ENCODE measurements at places on chromosomes 4 and X. TPM values are rescaled to one million over a fixed set of nuclear protein-coding genes. Genes with fewer than 3 reads are reported as not detected.

Gene S100G
- 18.2 TPM for polyA plus RNA-seq

- DNase-seq, result peak; percentile 92
- H3K27me3 ChIP-seq, result no peaks in the 10 kb centered on the region
- peaks cover 7% of the 10 kb centered on the region for H3K4me1 ChIP-seq
- no peaks in the 10 kb centered on the region for H3K36me3 ChIP-seq
- H3K4me3 ChIP-seq, result peak within 1 kb of the TSS; percentile 90
Measured at GRCh38 chr4:169611991-169612870, at the start of gene NEK1. Gene NEK1, minus strand, starts transcription at chr4:169612583. Its CDS starts 9,953 bp downstream, at chr4:169602630.

GRCh38 chrX:104564921-104565703 lies 887 bp upstream of the IL1RAPL2 start:
- H3K4me3 ChIP-seq, result no peak overlapping the region
- H3K36me3 ChIP-seq, result no peaks in the 10 kb centered on the region
- no peak for DNase-seq
- H3K27me3 ChIP-seq, result peaks cover 55% of the 10 kb centered on the region

GRCh38 chrX:108456971-108457477 lies 17.4 kb downstream of the COL4A5 start:
- no peaks in the 10 kb centered on the region for H3K4me1 ChIP-seq
- DNase-seq, result no peak
- H3K4me3 ChIP-seq, result no peak overlapping the region
- H3K27me3 ChIP-seq, result no peaks in the 10 kb centered on the region

DNA sequence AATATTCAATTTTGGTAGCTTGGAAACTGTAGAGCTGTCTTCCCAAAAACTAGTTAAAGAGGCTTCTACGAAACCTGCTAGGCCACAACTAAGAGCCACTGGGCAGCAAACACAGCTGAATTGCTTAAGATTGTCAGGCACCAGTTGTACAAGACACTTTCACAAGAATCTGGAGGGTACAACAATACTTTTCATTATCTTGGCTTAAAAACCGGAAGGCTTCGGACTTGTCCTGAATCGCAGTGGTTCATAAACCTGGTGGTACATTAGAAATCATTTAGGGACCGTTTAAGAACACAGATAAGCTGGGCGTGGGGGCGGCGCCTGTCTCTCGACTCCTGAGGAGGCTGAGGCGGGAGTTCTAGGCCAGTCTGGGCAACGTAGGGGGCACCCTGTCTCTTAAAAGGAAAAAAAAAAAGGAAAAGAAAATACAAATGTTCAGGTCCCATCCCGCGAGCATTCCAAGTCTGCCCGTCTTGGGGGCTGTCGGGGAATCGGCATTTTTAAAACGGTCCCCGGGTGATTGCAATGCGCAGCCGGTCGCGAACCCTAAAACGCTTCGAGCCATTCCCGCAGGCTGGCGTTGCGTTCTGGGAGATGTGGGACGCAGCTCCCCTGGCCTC lies 763 bp downstream of the PYURF start:
- peak overlapping the region; percentile 82 for H3K4me3 ChIP-seq
- peaks cover 8% of the 10 kb centered on the region for H3K36me3 ChIP-seq
- H3K27me3 ChIP-seq, result no peaks in the 10 kb centered on the region

Gene ARHGAP10
- 11.0 TPM for polyA plus RNA-seq

DNA sequence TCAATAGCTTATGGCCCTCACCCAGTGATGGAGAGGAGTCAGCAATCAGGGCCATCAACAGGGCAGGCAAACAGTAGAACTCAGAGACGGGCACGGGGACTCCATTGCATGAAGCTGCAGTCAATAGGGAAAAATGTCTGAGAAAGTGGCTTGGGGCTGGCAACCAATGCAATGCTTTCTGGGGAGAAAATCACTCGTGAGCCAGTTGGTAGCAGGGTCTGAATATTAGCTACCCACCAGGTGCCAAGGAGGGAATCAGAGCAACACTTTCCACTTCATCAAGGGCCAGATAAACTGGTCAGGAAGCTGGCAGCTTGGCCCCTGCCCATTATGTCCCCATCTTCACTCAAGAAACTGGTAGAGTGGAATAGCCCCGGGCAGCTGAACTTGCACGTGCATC lies 80.7 kb downstream of the STARD8 start:
- no peak overlapping the region for H3K27ac ChIP-seq
- H3K4me1 ChIP-seq, result no peaks in the 10 kb centered on the region
- no peaks in the 10 kb centered on the region for H3K36me3 ChIP-seq
- DNase-seq, result no peak
- H3K4me3 ChIP-seq, result no peak overlapping the region
- no peaks in the 10 kb centered on the region for H3K27me3 ChIP-seq

DNA sequence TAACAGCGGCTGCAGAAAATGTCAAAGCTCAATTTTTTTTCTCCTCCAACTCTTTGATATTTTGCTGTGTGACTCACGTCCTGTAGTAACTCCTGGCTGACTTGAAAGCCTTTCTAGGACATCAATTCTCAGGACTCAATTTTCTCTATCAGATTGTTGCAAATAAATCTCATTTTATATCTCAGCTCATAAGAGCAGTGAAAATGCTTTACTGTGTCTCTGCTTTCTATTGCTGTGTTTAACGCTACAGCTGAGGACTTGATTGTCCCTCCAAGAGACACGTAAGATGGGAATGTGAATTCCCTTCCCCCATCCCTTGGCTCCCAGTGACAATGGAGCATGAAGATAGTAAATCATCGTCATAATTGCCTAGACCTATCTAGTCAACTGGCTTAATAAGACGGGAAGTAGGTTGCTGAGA lies 20.5 kb upstream of the CBR4 start:
- H3K4me3 ChIP-seq, result no peak overlapping the region
- no peak overlapping the region for H3K27ac ChIP-seq
- DNase-seq, result no peak
- H3K27me3 ChIP-seq, result no peaks in the 10 kb centered on the region

DNA sequence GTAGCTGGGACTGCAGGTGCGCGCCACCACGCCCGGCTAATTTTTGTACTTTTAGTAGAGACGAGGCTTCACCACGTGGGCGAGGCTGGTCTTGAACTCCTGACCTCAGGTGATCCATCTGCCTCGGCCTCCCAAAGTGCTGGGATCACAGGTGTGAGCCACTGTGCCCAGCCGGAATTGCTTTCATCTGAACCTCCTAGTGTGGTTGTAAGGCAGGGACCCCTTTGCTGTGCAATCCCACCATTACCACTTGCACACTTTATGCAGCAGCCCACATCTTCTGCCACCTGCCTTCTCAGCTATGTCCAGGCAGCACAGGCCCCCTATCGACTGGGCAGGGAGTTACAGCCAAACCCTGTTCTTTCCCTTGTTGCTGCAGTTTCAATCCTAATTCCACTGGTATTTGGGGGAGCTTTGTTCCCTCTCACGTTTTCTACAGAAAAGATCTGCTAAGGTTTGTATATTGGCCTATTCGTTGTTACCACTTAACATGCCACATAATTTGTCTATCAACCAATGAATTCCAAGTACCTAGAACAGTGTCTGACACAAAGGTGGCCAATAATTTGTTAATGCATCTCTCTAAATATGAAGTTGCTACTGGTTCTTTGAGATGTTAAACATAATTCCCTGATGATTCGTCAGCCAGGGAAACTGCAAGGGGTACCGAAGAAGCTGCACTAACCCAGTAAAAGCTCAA lies 6.5 kb downstream of the RPL39 start:
- peaks cover 38% of the 10 kb centered on the region for H3K36me3 ChIP-seq
- H3K27ac ChIP-seq, result no peak overlapping the region
- no peaks in the 10 kb centered on the region for H3K27me3 ChIP-seq
- H3K4me1 ChIP-seq, result peaks cover 7% of the 10 kb centered on the region
- no peak for DNase-seq

DNA sequence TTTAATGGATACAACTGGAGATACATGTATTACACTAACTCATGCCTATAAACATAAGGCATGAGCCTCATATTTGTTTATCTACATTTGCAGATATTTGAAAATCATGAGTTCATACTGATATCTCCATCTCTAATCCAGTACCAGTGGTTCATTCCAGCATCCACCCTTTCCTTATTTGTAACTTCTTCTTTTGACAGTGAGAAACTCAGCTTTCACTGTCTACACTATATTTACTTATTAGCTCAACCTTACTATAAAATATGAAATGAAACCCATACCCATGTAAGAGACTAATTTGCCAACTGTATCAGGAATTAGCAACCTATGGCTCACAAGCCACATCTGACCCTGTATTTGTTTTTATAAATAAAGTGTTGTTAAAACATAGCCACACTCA lies 161.9 kb upstream of the GPRIN3 start:
- H3K4me1 ChIP-seq, result no peaks in the 10 kb centered on the region
- H3K27ac ChIP-seq, result no peak overlapping the region
- H3K4me3 ChIP-seq, result no peak overlapping the region
- DNase-seq, result no peak
- no peaks in the 10 kb centered on the region for H3K36me3 ChIP-seq

DNA sequence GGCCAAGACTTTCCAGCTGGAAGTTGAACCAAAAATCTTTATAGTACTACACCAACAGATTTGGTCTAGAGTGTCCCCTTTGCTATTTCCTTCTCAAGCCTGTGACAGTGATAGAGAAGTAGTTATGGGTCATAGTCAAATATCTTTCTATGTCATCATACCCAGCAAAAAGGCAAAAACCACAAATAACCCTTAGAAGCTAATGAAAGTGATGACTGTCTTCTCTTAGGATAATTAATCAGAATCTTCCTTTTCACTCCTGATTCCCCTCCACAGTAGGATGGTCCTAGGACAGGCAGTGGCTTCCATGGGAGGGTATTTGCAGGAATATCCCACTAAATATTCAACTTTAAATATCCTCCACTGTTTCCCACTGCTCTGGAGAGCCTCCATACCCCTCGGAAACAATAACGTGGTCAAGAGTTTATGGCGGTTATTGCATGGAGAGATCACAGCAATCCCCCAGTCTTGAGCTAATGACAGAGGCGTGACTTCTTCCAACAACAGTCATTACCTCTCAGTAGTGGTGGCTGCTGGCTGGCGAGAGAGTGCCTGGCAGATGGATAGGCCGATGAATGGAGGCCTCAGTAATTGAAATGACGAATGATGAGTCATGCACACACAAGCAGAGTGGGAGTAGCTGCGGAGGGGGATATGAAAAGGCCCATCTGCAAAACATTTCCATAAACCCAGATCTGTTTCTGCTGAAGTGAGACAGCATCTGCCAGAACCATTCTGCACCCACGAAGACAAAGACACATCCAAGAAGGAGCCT lies 154.9 kb downstream of the STK32B start:
- no peaks in the 10 kb centered on the region for H3K27me3 ChIP-seq
- no peak overlapping the region for H3K27ac ChIP-seq
- no peak for DNase-seq

DNA sequence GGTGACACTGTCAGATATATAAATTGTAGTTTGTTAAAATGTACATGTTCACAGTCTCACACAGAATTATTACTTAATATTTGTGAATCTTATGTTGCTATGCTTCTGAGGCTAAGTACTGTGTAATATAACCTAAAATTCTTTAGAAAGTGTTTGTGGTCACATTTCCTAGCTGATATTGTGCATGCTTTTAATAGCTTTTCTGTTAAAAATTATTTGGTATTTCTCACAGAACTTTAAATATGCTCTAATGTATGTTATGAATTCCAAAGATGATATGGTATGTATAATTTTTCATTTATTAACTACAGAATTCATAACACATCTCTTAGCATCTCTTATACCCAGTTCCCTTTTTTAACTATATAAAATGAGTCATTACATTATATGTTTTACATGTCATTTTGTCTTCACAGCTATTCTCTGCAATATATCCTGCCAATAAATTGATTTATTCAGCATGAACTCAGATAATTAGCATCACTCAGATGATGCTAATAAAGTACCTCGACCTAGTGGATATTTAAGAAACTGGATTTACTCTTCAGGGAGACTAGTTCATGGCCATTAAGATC lies 9.3 kb downstream of the PTPN13 start:
- no peak overlapping the region for H3K27ac ChIP-seq
- no peaks in the 10 kb centered on the region for H3K27me3 ChIP-seq
- H3K4me1 ChIP-seq, result no peaks in the 10 kb centered on the region
- no peak overlapping the region for H3K4me3 ChIP-seq
- DNase-seq, result no peak

Gene PITX2
- polyA plus RNA-seq, result 25.4 TPM

- DNase-seq, result no peak
- no peaks in the 10 kb centered on the region for H3K36me3 ChIP-seq
- H3K4me1 ChIP-seq, result no peaks in the 10 kb centered on the region
Measured at GRCh38 chr4:174437749-174438148, 84.5 kb downstream of the HPGD start.

GRCh38 chrX:41559235-41560052 lies 112.3 kb downstream of the NYX start:
- H3K4me1 ChIP-seq, result no peaks in the 10 kb centered on the region
- H3K27me3 ChIP-seq, result no peaks in the 10 kb centered on the region
- peak; percentile 6 for DNase-seq
- H3K36me3 ChIP-seq, result peaks cover 8% of the 10 kb centered on the region
- no peak overlapping the region for H3K4me3 ChIP-seq

Gene PCDH10
- 1.9 TPM for polyA plus RNA-seq

Gene CXCR3
- 1.3 TPM for polyA plus RNA-seq

DNA sequence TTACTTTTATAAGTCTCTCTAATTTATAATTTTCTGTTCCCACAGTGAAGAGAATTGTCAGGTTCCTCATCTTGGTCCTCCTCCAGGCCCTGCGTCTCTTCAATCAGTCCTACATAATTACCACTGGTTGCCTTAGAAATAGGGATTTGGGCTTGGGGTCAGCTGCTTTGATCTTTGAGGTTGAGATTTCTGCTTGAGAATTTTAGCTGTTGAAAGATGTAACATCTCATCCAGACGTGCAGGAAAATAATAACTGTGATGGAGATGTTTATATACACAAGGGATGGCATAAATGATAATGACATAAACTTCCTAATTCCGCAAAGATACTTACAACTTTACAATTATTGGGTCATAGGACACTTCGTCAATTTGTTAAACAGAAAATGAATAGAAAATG lies 30.3 kb downstream of the AADAT start:
- DNase-seq, result no peak
- H3K36me3 ChIP-seq, result peaks cover 26% of the 10 kb centered on the region
- no peaks in the 10 kb centered on the region for H3K27me3 ChIP-seq

- DNase-seq, result no peak
- H3K36me3 ChIP-seq, result peaks cover 3% of the 10 kb centered on the region
- H3K4me1 ChIP-seq, result no peaks in the 10 kb centered on the region
- H3K27ac ChIP-seq, result no peak overlapping the region
Measured at GRCh38 chrX:86023811-86024210, 23.5 kb downstream of the CHM start.

Gene TMEM271
- polyA plus RNA-seq, result 0.58 TPM

Gene CLDN34
- polyA plus RNA-seq, result 0.07 TPM

DNA sequence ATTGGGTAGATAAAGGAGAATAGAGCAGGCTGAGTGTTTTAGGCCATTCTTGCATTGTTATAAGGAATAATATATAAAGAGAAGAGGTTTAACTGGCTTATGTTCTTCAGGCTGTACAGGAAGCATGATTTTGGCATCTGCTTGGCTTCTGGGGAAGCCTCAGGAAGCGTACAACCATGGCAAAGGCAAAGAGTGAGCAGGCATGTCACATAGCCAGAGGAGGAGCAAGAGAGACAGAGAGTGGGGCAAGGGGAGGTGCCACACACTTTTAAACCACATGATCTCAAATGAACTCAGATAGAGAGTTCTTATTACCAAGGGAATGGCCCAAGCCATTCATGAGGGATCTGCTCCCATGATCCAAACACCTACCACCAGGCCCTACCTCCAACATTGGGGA lies 4.4 kb upstream of the METTL14 start:
- H3K27ac ChIP-seq, result no peak overlapping the region
- no peaks in the 10 kb centered on the region for H3K27me3 ChIP-seq
- peaks cover 6% of the 10 kb centered on the region for H3K4me1 ChIP-seq
- H3K36me3 ChIP-seq, result no peaks in the 10 kb centered on the region

All from large intestine (tissue), 12 donors.